Activated naive CD8-positive, alpha-beta T cell treated with anti-CD3 and anti-CD28 coated beads, Interleukin-2, amount 50 U/mL, for 16 hours (primary cell): ENCODE measurements at places on chromosomes 6 and 20.

DNA sequence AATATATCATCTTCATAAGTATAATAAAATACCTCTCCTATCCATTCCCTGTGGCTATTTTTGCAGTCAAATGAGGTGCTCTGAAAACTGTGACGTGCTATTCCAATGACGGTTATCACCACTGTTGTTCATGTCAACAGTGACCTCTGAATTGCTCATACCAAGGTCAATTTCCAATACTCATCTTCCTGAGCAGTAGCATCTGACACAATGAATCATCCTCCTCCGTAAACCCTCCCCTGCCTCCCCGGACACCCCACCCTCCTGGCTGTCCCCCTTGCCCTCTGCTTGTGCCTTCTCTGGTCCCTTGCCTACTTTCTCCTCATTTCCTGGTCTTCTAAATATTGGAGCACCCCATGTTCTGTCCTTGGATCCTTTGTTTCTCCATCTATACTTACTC, 77.7 kb upstream of the SLC22A23 start:
- DNase-seq, result no peak

DNA sequence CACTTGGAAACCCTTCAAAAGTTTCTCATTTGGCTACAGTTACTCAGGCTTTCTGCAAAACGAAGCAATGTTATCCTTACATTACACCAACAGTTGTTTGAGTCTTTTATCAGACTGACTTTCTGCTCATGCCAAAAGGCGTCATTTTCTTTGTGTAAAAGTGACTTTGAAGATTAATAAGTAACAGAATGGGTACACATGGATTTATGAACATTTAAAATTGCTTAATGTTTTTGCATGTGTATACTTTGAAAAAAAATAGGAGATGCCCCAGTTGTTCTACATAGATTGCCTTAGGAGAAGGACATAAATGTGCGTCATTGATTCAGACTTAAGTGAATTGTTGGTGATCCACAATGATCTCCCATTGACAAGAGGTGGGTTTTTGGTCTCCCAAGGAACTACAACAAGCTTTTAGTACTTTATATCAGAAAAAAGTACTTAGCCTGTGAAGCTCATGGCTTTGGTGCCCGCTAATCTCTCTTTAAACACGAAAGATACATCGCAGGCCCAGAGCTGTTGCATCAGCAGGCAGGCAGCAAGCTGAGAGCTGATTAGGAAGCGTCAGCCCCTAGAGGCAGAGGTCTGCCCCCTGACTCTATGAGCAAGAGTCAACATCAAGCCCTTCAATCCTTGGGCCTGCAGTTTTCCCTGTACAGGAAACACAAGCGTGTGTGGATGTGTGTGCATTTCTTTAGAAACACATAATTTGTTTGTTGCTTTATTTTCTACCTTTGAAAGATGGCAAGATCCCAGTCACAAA, 45.9 kb downstream of the SLC22A3 start:
- no peak for DNase-seq

DNA sequence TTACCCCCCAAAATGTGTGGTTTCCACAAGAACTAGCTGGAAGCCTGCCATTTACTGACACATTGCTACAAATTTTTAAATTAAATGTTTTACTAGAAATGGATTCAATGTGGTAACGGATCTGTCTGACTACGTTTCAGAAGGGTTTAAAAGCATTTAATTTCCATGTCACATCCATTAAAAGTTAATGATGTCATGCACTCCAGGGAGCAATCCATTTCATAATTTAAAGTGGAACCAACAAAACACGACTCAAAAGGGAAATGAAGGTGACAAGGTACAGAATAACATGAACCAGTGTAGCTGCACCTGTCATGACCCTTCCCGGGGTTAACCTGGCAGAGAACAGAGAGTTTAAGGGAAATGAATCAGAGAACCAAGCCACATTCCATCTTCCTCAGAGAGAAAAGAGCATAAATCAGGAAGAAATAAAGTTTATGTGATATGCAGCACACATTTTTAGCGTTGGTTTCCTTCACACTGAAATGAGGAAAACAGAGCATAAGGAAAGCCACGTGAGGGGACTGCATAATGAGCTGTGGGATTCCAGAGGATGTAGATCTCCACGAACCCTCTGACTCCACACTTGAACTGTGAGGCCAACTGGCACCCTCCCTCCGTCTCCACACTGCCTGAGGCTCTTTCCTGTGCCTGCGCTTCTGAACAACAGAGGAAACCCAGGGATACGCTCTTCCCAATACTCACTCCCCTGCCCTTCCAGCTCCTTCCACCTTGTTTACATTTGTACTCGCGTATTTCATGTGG, 170.3 kb upstream of the AHI1 start:
- no peak for DNase-seq

GRCh38 chr6:142676027-142676443, 268.9 kb downstream of the HIVEP2 start:
- DNase-seq, result no peak

DNA sequence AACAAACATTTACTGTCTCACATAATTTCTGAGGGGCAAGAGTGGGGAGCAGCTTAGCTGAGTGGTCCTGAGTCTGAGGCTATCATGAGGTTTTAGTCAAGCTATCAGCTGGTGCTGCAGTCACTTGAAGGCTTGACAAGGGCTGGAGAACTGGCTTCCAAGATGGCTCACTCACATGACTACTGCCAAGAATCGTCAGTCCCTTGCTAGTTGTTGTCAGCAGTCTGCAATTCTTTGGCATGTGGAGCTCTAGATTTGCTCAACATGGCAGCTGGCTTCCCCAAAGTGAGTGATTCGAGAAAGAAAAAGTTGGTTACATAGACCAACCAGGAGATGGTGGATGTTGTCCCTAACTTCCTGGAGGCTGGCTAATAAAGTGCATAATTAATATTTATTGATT, 2.8 kb upstream of the LRRC1 start:
- DNase-seq, result no peak

- no peak for DNase-seq
Observed at GRCh38 chr20:35673884-35674283, 9.2 kb upstream of the CPNE1 start.

DNA sequence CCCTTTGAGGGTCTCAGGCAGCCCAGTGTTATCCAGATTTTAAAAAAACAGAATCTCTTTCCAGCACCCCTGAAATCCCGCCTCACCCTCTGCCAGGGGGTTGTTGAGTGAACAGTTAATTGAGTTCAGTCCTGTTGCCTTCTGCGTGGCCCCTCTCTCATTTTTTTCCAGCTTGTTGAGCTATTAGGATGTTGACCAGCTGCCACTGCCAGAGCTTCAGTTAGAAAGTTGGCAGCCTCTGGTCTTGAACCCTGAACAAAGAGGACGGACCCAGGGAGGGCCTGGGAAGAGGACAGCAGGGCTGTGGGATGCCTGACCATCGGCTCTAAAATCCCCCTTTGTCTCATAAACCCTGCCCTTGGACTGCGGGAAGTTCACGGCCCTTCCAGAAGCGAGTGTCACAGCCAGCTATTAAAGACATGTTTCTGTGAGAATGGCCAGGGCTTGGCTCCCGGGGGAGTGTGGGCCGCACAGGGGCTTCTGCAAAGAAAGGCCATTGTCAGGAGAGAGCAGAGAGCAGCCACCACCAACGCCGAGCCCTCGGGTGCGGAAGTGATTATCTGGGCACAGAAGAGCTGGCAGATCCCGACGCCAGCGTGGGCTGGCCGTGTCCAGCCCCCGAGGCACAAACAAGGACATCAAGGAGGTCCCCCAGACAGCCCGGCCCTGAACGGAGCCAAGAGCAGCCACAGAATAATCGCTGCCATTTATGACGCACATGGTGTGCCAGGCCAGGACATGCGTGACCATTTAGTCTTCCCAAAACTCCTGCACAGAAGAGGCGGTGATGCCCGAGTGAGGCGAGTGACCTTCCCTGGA, 189.0 kb downstream of the ANKRD60 start:
- DNase-seq, result no peak

GRCh38 chr6:157236040-157236725, 87.1 kb downstream of the TMEM242 start:
- no peak for DNase-seq

- no peak for DNase-seq
Observed at GRCh38 chr20:63791497-63792156, 39.4 kb downstream of the ZBTB46 start.

DNA sequence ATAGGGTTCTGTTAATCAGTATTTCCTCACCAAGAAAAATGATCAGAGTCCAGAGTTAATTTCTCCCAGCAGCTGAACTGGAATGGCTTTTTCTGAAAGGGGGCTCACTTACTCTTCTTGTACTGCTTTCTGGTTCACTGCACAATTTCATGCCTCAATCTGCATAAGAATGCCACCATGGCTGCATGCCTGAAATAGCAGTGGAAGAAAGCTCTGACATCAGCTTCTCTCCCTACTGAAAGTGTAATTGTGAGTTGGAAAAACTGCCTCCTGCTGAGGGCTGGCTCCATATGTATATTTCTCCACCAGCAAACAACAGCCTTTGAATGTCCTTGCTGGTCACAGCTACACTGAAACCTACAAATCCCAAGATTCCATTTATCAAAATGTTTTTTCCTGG, 1027.2 kb upstream of the GJE1 start:
- DNase-seq, result no peak

GRCh38 chr6:111646942-111647341, 41.3 kb upstream of the TRAF3IP2 start:
- no peak for DNase-seq

GRCh38 chr6:152098683-152099082, 291.2 kb downstream of the ESR1 start:
- DNase-seq, result no peak

DNA sequence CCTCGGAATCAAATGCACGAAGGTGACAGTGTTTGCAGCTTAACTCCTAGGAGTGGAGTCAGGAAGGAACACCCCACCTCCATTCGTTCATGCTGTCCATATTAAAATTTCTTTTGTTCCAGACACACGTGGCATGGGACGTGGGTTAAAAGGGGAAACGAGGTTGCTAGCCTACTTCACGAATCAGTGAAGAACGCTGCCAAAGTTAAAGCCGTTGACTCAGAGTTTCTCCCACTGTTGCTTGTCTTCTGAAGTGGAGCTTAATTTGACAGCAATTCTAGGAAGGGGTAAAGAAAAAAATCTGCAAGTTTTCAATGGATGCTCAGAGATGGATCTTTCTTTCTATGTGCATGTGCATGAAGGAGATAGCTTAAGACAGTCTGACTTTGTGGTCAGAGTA, 499.1 kb downstream of the CD83 start:
- DNase-seq, result no peak

DNA sequence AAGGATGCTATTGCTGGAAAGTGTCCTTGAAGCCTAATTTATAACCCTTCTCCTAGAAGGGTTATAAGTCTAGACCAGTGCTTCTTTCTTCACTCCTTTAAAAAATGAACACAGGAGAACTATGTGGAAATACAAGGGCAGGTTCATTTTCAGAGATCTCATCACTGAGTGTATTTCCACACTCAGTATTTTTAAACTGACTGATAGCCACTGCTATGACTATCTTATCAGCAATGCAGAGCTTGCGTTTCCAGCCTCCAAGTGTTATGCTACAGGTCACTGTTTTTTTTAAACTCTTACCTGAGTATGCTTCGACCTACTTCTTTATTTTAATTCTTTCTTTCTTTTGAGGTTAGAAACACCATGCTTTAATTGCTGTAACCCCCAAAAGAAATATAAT, 319.1 kb downstream of the ARHGAP18 start:
- DNase-seq, result no peak

DNA sequence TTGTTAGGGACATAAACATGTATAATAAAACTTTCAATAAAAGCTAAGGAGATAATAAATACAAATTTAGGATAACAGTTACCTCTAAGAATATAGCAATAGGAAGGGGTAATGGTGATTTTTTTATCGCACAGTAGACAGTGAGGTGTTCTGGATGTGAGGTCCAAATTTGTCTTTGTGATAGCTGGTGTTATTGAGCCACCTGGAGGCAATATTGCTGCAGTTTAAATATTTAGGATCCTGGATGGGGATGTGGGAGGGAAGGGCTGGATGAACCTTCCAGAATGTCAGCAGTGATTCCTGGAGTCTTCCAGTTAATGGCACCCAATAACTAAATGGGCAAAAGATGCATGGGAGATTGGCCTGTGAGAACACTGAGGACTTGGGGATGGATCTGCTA, 13.9 kb downstream of the DEFB123 start:
- no peak for DNase-seq

- DNase-seq, result no peak
Observed at GRCh38 chr20:50526403-50526989, 16.3 kb downstream of the PTPN1 start.

DNA sequence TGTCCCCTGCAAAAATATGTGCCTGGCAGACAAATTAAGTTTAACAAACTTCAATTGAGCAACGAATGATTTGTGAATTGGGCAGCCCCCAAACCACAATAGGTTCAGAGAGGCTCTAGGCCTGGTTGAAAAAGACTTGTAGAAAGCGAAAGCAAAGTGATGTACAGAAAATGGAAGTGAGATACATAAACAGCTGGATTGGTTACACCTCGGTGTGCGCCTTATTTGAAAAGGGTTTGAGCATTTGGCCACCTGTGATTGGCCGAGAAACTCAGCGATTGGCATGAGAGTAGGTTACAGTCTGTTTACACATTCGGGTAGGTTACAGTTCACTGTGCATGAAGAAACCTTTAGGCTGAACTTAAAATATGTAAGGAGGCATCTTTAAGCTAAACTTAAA, 136.9 kb downstream of the CD83 start:
- DNase-seq, result no peak

DNA sequence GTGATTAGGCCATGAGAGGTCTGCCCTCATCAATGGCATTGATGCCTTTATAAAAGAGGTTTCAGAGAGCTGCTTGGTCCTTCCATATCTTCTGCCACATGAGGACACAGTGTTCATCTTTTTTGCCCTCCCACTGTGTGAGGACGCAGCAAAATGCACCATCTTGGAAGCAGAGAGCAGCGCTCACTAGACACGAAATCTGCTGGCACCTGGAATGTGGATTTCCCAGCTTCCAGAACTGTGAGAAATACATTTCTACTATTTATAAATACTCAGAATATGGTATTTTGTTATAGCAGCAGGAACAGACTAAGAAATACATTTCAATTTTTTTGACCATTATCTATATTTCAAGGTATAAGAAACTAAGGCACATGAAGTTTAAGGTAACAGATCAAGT, 24.9 kb downstream of the SLC35F1 start:
- no peak for DNase-seq

- DNase-seq, result no peak
Observed at GRCh38 chr6:150539111-150539510, 60.6 kb upstream of the PLEKHG1 start.

- DNase-seq, result no peak
Observed at GRCh38 chr20:34798871-34799270, 26.6 kb downstream of the NCOA6 start.
